ENCODE measurements at places on chromosomes 2 and 18. TPM values are rescaled to one million over a fixed set of nuclear protein-coding genes. Genes with fewer than 3 reads are reported as not detected.

Gene SLC5A6
- 126 TPM for polyA plus RNA-seq

Gene GPR155
- polyA plus RNA-seq, result 0.04 TPM

Gene OBSL1
- 19.3 TPM for polyA plus RNA-seq

Gene DNAJC5G
- 0.43 TPM for polyA plus RNA-seq

Gene SLC16A14
- polyA plus RNA-seq, result not detected

Gene SIX3
- polyA plus RNA-seq, result not detected

Gene SOWAHC
- not detected for polyA plus RNA-seq

Gene TUBB8B
- polyA plus RNA-seq, result not detected

Gene SCN1A
- not detected for polyA plus RNA-seq

Gene SERPINB12
- not detected for polyA plus RNA-seq

Gene RESP18
- not detected for polyA plus RNA-seq

Gene GRB14
- polyA plus RNA-seq, result not detected

Gene ACYP2
- 3.4 TPM for polyA plus RNA-seq

Gene HADHB
- 94.9 TPM for polyA plus RNA-seq

Gene VAMP8
- polyA plus RNA-seq, result 255 TPM
